Stomach (tissue), 19 donors: ENCODE measurements at places on chromosomes 7 and 10. TPM values are rescaled to one million over a fixed set of nuclear protein-coding genes. Genes with fewer than 3 reads are reported as not detected.

DNA sequence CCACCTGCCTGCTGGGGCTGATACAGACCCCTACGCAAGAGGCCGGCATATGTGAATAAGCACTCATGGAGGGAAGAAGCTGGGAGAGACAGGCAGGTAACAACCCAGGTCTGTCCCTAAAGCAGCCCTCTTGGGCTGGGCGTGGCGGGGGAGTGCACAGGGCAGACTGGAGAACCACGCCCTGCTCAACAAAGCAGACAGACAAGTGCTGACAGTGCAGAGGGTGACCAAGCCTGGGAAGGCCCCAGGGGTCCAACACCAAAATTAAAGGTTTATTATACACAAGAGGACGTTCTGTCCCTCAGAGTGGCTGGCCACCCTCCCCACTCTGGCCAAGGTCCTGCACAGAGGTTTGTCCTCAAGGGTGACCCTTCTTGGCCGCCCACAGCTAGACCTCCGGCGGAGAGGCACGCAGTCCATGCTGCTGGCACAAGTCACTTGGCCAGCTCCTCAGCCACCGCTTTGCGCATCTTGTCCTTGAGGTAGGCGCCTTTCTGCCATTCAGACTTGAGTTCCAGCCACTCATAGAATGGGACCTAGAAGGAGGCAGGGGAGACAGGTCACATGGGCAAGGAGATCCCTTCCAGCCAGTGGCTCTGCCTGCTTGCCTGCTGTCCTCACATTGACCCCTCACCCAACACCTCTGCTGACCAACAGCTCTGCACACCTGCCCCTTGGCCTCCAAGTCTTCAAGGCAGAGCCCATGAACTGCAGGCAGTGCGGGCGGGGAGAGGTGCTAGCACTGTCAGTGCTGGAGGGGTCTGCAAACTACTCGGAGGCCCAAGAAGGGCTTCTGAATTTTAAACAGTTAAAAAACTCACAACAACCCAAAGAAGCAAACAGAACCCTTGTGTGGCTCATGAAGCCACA is 11.4 kb upstream of the NACAD start:
- DNase-seq, result no peak

DNA sequence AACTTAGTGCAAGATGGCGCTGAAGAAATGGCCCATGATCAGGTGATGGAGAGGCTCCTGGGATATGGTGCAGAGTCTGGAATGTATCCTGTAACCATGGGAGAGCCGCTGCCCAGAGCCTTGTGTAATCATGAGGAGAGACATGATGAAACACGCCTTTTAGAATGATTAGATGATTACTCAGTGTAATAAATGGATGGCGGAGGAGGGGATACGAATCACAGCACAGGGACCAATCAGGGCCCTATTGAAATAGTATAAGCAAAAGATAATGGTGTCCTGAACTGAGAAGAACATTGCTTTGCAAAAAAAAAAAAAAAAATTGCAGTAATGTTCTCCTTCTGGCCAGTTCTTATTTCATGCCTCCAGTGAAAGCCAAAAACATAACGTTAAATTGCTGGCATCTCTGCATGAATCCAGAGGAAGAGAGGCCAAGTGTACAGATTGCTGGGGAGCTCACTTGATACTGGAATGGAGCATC is 668.5 kb upstream of the AUTS2 start:
- DNase-seq, result peak; percentile 29

- DNase-seq, result no peak
Observed at GRCh38 chr7:158414002-158414401, 173.6 kb downstream of the PTPRN2 start.

DNA sequence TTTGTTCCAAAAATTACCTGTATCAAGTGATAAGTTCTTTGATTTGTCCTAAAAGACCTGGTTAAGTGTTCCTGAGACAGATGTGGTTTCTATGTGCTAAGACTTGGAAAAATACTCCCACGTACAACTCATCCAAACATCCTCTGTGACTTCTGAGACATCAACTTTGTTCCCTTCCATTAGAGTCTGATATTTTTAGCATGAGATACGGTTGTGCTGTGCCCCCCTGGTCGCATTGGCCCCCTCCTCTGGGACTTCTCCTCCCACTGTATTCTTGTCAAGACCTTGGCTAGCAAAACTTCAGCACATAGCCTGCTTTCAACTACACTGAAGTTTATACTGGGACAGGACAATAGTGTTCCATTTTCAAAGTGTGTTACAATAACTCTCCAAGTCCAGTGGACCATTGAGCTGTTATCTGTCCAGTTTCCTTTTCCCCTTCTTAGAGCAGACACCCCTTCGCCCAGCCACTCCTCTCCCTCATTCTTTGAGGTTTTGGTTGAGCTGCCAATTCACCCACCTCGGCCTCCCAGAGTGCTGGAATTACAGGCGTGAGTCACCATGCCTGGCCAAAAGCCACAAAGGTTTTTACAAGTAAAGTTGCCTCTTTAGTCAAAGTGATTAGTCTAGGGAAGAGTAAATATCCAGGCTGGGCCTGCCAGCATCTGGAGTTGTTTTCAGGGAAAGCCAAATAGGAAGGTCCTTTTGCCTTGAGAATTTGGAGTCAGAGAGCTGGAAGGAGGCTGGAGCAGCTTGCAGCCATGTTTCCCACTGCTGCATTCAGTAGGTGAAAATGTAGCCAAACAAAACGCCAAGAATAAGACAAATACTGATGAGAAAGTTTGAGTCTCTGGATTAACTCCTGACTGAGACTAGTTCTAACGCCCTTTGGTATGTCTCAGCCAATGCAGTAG is 17.8 kb upstream of the PDLIM1 start:
- DNase-seq, result peak; percentile 78

DNA sequence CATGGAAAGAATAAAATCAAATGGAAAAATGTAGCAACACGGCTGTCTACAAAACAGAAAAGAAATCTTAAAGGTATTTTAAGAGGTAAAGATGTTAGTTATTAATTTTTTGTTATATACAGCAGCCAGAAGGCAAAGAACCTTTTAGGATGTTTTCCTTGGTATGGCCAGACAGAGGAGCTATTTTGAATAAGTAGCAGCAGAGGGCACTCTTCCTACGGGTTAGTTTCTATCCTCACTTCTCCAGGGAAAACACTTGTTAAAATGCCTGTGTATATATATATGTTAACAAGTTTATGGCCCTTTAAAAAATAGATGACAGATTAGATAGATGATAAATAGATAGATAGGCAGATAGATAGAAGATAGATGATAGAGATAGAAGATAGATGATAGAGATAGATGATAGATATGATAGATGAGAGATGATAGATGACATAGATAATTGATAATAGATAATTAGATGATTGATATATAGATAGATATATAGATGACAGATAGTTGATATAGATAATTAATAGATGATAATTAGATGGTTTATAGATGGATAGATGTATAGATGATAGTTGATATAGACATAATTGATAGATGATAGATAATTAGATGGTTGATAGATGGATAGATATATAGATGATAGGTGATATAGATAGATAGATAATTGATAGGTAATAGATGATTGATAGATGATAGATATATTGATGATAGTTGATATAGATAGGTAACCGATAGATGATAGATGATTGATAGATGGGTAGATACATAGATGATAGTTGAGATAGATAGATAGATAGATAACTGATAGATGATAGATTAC is 57.8 kb upstream of the WIPF3 start:
- no peak for DNase-seq

DNA sequence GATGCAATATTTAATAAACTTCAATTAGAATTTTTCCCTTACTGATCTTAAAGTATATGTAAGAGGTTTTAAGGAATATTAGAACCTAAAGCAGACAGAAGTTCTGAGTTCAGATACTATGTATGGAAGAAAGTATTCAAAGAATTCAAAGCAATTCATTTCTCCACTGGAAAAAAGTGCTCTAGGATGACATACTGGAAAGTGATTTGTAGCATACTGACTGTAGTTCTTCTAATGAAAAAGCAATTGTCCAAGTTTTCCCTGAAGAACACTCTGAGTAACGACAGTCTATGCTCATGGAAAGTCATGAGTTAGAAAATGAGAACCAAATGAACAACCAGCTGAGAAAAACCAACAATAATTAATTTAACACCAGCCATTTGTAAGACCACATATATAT is 180.8 kb upstream of the SLC26A5 start:
- no peak for DNase-seq

GRCh38 chr7:45007106-45007505 is 7.1 kb downstream of the CCM2 start:
- no peak for DNase-seq

GRCh38 chr7:158809596-158809995 is 19.7 kb downstream of the ESYT2 start:
- no peak for DNase-seq

GRCh38 chr10:21260506-21261149 is 264.9 kb downstream of the SKIDA1 start:
- no peak for DNase-seq

DNA sequence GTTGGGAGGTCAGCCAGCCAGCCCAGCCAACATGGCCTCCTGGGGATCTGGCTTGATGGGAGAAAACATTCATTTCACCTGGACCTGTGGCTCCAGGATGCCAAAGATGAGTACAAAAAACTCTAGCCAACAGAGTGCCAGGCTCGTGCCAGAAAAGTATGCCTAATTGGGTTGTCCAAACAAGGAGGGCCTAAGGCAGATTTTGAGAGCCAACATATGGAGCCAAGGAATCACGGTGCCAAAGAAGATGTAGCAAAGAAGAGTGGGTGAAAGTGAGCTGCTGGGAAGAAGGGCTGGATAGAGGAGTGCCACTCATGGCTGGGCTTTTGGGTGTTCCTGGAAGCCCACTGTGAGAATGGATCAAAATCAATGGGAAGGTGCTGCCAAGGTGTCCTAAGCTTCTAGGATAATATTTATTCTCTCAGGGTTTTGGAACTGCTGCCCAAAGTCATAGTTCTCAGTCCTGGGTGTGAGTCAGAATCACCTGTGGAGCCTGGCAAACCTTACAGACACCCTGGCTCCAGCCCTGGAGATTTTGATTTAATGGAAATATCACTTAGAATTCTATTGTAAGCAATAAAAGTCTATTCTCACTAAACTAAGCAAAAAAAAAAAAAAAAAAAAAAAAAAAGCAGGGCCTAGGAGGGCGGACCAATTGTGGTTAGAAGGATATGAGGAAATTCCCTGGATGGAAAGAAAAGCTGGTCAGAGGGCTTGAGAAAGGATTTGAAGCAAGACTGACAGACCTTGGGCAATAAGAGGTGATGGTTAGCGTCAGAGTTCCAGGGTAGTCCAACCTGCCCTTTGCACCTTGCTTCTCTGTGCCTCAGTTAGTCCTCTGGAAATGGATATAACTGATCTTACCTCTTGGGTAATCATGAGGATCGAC is 182.2 kb upstream of the PRR15 start:
- no peak for DNase-seq

GRCh38 chr10:11024596-11024995 is 6.9 kb downstream of the CELF2 start:
- DNase-seq, result no peak

- DNase-seq, result no peak
Observed at GRCh38 chr10:35079763-35080162, 10.4 kb downstream of the CUL2 start.

DNA sequence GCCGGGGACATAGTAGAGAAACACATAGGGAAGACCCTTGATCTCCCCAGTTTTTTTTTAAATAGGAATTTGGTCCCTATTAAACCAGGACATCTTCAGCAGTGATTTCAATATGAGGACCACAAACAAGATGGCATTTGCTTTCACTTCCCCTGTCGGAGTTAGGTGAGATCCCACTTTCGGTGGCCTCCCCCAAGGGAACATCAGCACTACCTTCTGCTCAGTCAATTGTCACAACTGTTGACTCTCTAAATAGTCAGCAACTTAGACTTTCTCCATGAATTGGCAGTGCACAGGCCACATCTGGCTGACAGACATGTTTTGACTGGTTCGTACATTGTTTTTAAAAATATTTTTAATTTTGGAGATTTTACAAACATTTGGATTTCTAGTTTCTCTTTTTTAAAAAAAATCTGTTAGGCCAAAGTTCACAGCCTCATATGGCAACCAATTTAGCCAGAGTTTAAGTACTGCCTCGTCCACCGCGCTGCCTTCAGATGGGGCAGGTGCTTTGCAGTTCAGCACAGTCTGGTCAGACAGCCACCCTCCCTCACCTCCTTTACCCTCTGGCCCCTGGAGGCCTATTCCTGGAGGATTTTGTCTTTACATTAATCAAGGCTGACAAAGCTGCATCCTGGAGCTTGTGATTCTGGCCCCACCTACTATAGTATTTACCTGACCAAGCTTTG is 139.2 kb upstream of the PRR15 start:
- no peak for DNase-seq

- DNase-seq, result no peak
Observed at GRCh38 chr7:118041251-118041878, 142.6 kb upstream of the LSM8 start.

- peak; percentile 71 for DNase-seq
Observed at GRCh38 chr10:71805776-71806703, 32.7 kb upstream of the VSIR start.

GRCh38 chr10:926075-926698 is 5.3 kb downstream of the LARP4B start:
- DNase-seq, result no peak

GRCh38 chr10:96238646-96239623 is 32.4 kb downstream of the BLNK start:
- DNase-seq, result no peak

Gene KCNK18
- total RNA-seq, result not detected

Gene HOXA7
- 34.8 TPM for total RNA-seq

Gene FAM180A
- total RNA-seq, result 5.8 TPM

Gene DYDC2
- not detected for total RNA-seq

Gene SEMA3A
- total RNA-seq, result 20.4 TPM

Gene KLF14
- 0.37 TPM for total RNA-seq

Gene ACHE
- not detected for total RNA-seq

Gene CALU
- total RNA-seq, result 53.1 TPM

Gene SNX13
- 42.3 TPM for total RNA-seq

Gene SLC18A3
- total RNA-seq, result not detected

Gene EFCAB10
- total RNA-seq, result not detected

Gene GRK5
- 25.1 TPM for total RNA-seq

Gene KCP
- total RNA-seq, result not detected

Gene HDAC9
- 22.5 TPM for total RNA-seq
